Activated CD4-positive, alpha-beta T cell treated with anti-CD3 and anti-CD28 coated beads, Interleukin-2, amount 50 U/mL, for 24 hours (primary cell): ENCODE measurements at places on chromosomes 7 and 10.
A peak's percentile ranks its signal among the peaks of the same experiment; 100 is the strongest.

- no peak for DNase-seq
Measured at GRCh38 chr10:5343561-5343960, 21.2 kb upstream of the UCN3 start.

DNA sequence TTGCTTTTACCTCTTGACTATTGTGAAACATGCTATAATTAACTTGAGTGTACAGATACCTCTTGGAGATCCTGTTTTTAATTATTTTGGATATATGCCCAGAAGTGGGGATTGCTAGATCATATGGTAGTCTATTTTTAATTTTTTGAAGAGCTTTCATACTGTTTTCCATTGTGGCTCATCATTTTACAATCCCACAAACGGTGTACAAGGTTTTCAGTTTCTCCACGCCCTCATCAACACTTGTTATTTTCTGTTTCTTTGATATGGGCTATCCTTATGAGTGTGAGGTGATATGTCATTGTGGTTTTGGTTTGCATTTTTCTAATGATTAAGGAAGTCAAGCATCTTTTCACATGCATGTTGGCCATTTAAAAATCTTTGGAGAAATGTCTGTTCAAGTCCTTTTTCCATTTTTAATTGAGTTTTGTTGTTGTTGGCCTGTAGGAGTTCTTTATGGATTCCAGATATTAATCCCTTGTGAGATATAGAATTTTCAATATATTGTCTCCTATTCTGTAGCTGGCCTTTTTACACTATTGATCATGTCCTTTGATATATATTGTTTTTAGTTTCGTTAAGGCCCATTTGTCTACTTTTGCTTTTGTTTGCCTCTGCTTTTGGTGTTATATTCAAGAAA, 7.5 kb downstream of the AGK start:
- DNase-seq: peak; percentile 48

GRCh38 chr7:144407266-144407931, 3.9 kb upstream of the NOBOX start:
- no peak for DNase-seq

- DNase-seq: peak; percentile 72
Measured at GRCh38 chr7:151232917-151233701, 826 bp downstream of the CHPF2 start.

DNA sequence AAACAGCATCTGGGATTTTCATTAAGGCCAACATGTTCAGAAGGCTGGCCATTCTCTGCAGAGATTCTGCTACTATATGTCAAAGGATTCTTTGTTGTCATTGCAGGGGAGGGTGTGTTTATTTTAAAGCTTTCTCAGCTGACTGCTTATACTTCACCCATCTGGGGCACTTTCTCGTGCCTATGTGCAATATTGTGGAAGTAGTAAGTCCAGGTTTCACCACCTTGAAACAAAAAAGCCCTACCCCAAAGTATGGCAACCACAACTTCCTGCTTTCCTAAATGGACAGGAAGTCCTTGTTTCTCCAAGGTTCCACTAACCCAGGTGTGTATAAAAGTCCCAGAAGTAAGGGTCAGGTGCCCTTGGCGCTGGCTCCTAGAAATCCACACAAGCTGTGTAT, 58.7 kb upstream of the COL1A2 start:
- no peak for DNase-seq

DNA sequence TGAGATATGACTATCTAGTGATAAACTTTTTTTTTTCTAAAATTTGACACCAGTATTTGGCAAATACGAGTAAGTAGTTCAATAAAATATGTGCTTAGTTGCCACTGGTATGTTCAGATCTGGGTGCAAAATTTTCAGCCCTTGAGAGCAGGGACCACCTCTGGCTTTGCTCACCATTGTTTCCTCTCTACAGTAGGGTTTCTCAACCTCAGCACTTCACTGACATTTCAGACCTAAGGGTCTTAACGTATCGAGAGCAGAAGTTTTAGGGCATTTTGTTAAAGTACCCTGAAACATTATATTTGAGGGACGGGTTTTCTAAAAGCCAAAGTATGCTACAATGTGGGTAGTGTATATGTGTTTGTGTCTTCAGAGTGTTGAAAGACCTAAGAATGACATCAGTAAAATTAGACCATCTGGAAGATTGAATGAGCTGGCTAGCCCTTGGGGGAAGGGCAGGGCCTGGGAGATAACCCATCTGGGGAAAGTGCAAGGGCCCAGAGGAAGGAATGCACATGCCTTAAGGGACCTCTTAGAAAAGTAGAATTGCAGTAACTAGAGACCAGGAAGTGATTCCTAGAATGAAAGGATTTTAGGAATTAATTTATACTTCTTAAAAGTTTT, 11.8 kb downstream of the BZW2 start:
- DNase-seq: no peak

DNA sequence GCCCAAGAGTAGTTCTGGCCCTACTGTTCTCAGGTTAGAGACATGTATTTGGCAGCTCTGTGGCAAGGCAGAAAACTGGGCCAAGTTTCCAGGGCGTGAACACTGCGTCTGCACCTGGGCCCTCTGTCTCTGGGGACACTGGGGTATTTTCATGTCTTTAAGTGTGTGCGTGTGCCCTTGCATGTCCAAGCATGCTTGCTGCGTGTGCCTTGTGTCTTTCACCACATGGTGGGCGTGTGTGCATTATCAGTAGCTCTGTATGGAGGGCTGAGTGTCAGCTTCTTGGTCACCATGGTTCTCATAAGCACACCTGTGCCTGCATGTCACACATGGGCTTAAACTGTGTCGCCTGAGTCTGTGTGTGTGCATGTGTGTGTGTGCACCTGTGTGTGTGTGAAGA, 69.3 kb downstream of the HIPK2 start:
- no peak for DNase-seq
